ENCODE measurements at places on chromosomes 12 and 14.

- no peak for DNase-seq
These were observed 17.0 kb downstream of the OR8S1 start for GRCh38 chr12:48542300-48542928.

GRCh38 chr12:128078301-128078971, 188.5 kb upstream of the TMEM132C start:
- DNase-seq: no peak

DNA sequence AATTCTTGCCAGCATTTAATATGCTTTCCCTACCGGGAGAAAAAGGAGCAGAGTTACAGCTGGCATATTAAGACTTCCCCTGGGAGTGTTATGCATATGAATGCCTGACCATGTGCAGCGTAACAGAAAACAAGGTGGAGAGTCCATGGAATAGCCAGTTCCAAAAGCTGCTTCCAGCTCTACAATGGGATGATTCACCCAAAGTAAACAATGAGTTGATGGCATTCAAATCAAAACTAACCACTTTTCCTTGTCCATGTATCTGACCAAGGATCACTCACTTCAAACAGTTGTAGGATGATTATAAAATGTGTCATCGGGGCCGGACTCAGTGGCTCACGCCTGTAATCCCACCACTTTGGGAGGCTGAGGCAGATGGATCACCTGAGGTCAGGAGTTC, 48.1 kb upstream of the BICDL1 start:
- no peak for DNase-seq

DNA sequence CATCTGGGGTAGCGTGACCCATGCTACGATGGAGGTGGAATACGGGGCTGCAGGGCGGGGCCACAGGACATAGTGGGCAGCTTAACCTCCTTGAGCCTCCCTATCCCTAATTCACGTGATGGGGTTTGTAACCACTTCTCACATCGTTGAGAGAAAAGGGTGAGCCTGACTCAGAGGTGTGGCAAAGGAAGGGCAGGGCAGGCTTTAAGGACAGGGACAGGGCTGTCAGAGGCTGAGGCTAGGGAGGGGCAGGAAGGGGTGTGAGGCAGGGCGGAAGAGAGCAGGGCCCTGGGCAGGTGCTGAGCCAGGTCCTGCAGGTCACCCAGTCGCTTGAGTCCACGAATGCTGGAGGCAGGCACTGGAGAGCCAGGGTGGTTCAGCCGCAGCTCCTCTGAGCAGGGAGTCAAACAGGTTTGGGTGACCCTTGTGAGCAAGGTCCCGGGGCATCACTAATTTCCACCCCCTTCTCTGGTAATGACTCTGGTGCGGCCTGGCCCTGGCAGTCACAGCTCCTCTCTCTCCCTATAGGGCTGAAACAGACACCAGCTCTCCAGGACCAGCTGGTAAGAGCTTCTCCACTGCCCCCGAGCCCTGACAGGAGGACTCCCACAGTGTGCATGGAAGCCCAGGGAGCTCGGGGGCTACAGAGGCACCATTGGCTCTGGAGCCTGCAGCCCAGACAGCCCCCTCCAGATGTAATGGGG, 7.5 kb upstream of the AQP2 start:
- no peak for DNase-seq

DNA sequence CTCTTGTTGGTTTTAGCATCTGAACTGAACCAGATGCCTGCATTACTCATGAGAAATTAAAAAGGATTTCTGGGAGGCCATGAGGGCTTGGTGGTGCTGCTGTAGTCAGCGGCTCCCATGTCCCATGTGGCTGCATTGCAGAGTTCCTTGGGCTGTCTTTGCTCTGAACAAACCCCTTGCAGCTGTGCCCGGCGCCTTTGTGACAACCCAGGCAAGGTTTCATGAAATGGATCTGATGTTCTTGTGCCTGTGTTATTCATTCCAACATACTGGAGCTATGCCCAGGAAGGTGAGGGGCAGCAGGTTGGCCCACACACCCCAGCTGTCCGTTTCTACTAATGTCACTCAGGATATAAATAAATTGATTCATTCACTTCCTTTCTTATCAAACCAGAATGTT, 40.8 kb downstream of the TGFB3 start:
- DNase-seq: no peak

GRCh38 chr12:15787778-15788177, 1.4 kb downstream of the EPS8 start:
- DNase-seq: no peak

- no peak for DNase-seq
These were observed 6.4 kb upstream of the CLEC6A start for GRCh38 chr12:8449355-8449859.

GRCh38 chr12:98513379-98514322, 1.7 kb upstream of the TMPO start:
- DNase-seq: no peak

- DNase-seq: no peak
These were observed 121.3 kb downstream of the SAMD4A start for GRCh38 chr14:54688229-54688628.

DNA sequence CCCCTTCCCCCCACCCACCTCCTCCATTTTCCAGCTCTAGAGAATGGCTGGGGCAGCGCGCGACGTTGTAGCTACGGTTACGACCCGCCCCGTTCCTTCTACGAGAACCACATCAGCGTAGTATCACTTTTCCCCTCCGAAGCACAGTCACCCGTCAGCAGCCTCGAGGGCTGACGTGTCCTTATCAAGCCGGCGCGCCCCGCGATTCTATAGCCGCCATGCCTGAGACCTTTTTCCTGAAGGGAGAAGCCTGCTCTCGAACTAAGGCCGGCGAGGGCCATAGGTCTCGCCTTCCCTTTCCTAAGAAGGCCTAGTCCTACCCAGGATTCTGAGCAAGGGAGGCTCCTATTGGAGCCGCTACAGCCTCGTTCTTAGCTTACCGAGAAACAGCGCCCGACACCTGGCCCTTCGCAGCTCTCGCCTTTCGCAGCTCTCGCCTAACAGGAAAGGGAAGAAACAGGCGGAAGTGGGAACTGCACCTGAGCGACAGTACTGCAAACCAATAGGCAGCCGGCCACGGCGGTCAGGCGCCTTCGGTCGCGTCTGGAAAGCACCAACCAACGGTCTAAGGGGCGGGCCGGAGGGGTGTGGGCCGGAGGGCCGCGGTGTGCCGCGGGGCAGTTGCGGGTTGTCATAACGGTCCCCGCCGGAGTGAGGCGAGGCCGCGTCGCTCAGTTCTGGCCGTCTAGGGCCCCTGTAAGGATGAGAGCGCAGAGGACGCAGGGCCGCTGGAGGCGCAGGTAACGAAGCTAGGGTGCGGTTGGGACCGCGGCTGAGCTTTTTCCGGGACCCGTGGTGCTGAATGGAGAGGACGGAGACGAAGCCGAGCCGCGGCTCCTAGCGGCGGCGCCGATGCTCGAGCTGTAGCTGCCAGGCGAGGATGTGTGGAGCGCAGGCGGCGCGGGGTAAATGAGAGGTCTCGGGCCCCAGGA, at the start of the genes MGAT2 and RPL36AL:
Gene MGAT2, plus strand, starts transcription at position 618 of the 932 bp plus-strand sequence. CDS start 470 bp downstream, outside the sequence.
Gene RPL36AL, minus strand, starts transcription at position 445 of the 932 bp plus-strand sequence. CDS start 1,522 bp downstream, outside the sequence.
- peak; percentile 83 for DNase-seq

- no peak for DNase-seq
These were observed 733 bp upstream of the P3H3 start for GRCh38 chr12:6827437-6827911.

GRCh38 chr12:332581-333205, 56.4 kb downstream of the KDM5A start:
- DNase-seq: no peak

DNA sequence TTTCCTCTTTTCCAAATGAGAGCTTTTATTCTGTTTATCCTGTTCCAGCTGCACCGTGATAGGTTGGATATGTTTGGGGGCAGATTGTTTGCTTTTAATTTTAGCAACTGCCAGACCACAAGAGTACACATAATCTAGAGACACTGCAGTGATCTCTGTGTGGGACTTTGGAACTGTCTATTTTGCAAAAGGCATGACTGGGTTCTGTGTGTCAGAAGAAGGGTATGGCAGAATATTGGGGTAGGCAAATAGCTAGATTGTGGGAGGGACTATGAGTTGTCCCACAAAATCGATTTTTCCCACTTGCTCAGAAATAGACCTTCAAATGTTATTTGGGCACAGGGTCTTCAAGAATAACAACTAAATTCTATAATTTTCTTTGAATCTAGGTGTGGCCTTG, 275.9 kb upstream of the KITLG start:
- DNase-seq: no peak

GRCh38 chr14:58977366-58977765, 211.1 kb upstream of the DAAM1 start:
- DNase-seq: no peak

- DNase-seq: peak; percentile 26
These were observed 141.2 kb downstream of the MED13L start for GRCh38 chr12:116136340-116136739.

- no peak for DNase-seq
These were observed 43.0 kb downstream of the BORCS5 start for GRCh38 chr12:12399776-12400305.

DNA sequence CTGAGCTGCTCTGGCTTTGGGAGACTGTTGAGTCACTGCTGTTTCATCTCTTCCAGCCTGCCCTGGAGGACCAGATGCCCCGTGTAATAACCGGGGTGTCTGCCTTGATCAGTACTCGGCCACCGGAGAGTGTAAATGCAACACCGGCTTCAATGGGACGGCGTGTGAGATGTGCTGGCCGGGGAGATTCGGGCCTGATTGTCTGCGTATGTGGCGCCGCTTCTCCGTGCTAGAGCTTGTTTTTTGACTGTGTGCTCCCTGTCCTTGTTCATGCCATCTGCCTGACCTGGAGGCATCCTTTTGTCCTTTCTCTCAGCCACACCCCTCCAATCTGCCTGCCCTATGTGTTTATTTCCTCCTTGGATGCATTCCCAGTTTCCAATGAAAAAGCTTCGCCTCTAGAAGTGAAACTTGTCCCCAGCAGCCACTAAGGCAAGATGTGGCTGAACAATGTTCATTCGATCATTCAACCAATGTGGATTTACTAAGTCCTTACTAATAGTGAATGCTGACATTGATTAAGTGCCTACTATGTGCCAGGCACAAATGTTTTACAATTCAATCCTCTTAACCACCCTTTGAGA, 98.6 kb downstream of the NT5DC3 start:
- DNase-seq: no peak

GRCh38 chr12:98678946-98679610, 34.0 kb downstream of the APAF1 start:
- DNase-seq: no peak

DNA sequence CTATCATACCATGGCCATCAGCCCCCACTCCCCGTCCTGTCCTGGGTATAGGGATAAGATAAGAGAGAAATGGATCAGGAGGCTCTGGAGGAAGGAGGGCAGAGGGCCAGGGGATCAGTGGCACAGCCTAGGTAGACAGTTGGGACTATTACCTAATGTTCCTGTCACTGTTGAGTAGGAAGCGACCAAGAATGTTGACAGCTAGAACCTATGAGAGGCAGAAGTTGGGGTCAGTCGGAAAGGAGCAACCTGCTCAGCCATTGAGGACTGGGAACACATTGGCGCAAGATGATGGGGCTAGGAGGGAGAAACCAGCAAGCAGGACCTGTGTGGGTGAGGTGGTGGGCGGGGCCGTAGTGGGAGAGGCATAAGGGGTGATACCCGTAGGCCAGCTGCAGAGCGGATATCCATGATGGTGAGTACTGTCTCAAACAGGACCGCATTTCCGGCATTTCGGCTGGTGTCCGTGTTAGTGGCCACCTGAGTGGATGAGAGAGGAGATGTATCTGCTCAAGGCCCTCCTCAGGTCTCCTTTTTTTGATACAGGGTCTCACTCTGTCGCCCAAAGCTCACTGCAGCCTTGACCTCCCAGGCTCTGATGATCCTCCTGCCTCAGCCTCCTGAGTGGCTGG, 3.3 kb downstream of the AP1G2 start:
- DNase-seq: no peak

DNA sequence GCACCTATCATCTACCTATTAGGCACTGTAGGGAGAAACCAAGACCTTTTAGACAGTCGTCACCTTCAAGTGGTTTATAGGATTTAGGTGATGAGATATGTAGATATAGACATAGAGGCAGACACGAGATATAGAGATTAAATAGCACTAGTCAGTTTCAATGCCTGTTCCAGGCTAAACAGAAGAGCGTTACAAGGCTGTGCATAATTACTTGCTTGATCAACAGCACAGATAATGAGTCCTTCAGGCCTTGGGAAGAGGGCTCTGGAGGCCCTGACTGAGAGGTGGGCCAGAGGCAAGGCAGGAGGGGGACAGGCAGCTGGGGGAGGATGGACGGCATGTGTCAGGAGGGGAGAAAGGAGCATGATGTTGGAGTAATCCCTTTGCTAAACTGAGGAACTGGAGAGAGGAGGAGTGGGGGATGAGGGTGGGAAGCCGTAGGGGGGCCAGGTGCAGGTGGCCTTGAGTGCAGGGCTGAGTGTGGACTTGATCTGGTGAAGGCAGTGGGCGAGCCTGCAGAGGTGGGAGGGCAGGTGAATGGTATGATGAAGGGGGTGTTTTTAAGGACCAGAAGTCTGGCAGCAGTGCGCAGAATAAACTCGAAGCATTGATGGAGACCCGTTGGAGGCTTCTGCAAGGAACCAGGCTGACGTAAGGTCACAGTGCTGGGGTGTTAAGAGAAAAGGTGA, 43.9 kb upstream of the ATP23 start:
- no peak for DNase-seq

DNA sequence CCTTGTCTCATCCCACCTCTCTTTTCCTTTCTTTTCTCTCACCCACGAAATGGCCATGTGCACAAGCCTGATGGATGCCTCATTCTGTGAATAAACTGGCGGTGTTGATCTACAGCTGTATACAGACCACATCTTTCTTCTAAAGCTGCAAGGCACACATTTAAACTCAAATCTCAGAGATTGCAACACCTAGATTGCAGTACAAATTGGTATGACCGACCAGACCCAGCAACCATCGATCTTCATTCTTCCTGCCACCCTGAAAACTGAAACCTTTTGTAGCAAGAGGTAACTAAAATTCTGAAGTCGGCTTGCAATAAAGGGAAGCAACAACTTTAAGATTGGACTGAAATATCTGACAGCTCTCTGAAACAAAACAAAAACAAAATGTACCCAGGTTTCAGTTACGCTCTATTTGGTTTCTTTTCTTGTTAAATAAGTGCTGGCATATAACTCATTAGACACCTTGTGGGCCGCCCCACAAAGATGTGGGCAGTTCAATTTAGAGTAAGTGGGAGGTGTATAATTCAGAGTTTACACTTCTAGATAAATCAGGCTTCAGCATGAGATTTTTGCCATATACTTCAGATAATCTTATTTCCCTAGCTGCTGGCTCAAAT, 390.0 kb upstream of the NOVA1 start:
- no peak for DNase-seq

DNA sequence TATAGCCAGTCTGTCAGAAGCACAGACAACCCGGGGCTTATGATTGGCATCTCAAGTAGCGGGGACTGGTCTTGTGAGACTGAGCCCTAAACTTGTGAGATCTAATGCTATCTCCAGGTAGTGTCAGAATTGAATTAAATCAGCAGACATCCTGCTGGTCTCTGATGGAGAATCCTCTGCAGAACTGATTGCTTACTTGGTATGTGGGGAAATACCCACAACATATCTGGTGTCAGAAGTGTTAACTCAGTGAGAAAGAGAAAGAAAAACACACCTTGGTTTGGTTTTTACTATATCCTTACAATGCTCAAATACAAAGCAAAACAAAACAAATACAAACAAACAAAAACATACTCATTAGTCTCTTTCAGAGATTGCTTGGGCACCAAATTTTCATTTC, 10.0 kb downstream of the SEL1L start:
- DNase-seq: no peak

- DNase-seq: no peak
These were observed 1076.7 kb downstream of the TMTC2 start for GRCh38 chr12:83763425-83763824.

GRCh38 chr14:67377916-67378315, 17.8 kb downstream of the EIF2S1 start:
- DNase-seq: no peak

All from activated CD4-positive, alpha-beta T cell treated with anti-CD3 and anti-CD28 coated beads, Interleukin-2, amount 50 U/mL, for 24 hours (primary cell).